Activated CD8-positive, alpha-beta T cell treated with anti-CD3 and anti-CD28 coated beads for 36 hours (primary cell): ENCODE measurements at places on chromosomes 7 and 10. TPM values are rescaled to one million over a fixed set of nuclear protein-coding genes. Genes with fewer than 3 reads are reported as not detected.

GRCh38 chr10:74189999-74190421 lies 39.0 kb downstream of the ADK start:
- peak; percentile 35 for DNase-seq

DNA sequence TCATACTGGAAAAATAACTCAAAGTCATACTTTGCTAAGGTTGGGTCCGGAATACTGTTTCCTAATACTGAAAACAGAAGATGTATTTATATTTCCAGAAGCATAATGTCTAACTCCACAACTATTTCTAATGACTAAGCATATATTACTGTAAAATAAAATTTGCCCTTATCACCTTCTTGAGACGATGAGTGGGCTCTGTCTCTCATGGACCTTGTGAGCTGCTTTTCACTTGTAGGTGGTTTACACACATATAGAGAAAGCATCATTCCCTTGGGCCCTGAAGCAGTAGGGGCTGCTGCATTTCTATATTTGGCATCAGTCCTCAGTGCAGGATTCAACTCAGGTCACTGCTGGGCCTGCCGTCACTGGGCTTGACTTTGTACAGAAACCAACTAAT lies 10.7 kb upstream of the FAM13C start:
- no peak for DNase-seq

DNA sequence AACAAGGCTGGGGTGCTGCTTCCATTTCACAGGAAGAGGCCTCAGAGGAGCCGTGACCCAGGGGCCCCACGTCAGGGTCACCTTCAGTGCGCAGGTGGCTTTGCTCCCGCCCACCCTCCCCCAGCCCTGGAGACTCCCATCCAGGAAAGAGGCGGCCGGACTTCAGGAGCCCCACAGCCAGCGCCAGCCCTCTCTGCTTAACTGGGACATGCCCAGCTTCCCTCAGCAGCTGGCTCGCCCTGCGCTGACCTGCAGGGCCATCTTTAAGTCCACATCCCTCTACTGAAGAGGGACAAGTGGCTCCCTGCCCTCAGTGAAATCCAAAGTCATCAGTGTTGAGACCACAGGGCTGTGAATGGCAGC lies 141.9 kb upstream of the PPP2R2D start:
- no peak for DNase-seq

GRCh38 chr10:104139221-104139620 lies 17.2 kb downstream of the SFR1 start:
- DNase-seq = peak; percentile 17

GRCh38 chr7:129144834-129145668 lies 544 bp downstream of the TSPAN33 start:
- DNase-seq = peak; percentile 37

DNA sequence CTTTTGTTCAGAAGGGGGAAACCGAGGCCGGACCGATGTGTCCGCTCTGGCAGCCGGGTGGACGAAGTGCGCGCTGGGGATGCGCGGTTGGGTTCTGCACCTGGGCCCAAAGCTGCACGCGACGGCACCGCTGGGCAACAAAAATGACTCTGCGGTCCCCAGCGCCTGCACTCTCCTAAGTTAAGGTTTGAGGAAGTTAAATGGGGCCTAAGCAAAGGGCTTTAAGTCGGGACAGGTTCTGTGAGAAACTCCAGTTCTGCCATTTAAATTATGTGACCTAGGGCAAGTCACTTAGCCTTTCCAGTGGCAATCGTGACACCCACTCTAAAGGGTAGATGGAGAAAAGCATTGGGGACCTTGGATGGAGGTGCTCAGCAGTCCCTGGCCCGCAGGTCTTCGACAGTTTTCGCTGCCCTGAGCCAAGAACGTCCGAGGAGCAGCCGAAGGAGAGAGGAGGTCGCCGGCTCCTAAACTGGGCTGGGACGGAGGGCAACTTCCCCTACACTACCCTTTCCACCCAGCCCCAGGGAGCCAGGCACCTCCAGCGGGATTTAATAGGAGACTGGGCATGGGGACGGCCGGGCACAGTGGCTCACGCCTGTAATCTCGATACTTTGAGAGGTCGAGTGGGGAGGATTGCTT lies 534 bp upstream of the ACBD5 start:
- peak; percentile 51 for DNase-seq

DNA sequence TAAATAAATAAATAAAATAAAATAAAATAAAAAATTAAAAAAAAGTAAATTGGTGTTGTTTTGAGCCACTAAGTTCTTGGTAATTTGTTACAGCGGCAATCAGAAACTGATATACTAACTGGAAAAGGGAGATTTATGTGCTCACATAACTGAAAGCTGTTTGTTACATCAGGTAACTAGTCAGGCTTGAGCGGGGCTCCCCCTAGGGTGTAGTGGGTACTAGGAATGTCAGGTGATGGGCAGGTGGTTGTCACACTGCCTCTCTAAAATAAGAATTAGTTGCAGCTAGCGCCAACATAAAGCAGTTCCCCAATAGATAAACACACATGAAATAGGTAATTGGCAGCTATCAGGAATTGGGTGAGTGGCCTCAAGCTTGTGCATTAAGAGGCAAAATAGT lies 1336.9 kb downstream of the XPNPEP1 start:
- DNase-seq = no peak

The TLX1 gene
- total RNA-seq = not detected

The NEBL gene
- total RNA-seq = 0.34 TPM

The SFXN3 gene
- 28.8 TPM for total RNA-seq

The SPDYE1 gene
- total RNA-seq = not detected
